Activated T-helper 9 cell treated with anti-CD3 and anti-CD28 coated beads, Interleukin-2, amount 50 U/mL, for 16 hours (primary cell): ENCODE measurements at places on chromosomes 2 and 18.

DNA sequence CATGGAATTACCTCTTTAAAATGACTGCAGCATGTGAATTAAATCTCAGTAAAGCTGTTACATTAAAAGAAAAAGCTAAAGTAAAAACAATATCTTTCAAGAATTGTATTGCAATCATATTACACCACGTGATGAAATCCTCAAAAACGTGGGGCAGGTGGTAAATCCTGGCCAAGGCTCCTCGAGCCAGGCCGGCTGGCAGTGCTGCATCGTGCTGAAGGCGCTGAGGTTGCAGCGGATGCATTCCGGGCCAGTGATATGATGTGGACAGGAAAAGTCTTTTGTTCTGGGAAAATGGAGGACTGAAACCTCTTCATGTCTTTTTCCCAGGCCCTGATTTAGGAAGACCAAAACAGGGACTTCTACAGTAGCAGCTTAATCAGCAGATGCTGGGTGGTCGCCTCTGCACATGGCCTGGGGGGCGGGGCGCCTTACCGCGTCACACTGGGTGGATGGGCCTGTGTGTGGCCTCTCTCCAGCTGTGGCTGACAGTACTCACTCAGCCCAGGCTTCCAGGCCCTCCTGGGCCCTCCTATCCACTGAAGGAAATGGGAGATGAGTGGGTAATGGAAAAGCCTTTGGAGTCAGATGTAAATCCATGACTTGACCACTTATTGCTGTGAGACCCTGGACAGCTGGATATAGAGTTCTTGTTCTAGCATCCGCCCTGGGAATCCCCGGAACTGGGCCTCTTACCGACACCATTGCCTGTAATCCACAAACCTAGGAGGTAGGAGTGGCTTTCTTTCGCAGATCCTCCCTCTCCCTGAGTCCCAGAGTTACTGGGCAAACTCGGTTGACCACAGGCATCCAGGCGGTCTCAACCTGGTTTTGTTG, 45.1 kb downstream of the PROC start:
- no peak for DNase-seq

- no peak for DNase-seq
Observed at GRCh38 chr18:72830109-72830508, 37.7 kb downstream of the NETO1 start.

DNA sequence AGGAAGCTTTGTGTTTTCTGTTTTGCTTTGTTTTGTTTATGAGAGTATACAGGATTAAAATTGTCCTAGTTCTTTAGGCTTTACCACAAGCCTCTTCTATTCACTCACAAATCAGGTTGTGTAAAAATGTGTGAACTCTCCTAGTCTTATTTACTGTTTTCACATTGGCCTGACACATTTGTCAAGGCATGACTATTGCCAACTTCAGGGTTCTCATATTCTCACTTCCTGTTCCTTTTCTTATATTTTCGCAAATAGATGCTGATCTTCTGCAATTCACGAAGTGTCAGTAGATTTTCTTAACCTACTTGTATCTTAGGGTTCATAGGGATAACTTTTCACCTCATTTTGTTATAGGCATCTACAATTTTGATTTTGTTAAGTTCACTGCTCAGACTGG, 67.1 kb downstream of the CCDC102B start:
- no peak for DNase-seq

- DNase-seq, result no peak
Observed at GRCh38 chr2:177127821-177128220, 84.8 kb upstream of the HNRNPA3 start.

DNA sequence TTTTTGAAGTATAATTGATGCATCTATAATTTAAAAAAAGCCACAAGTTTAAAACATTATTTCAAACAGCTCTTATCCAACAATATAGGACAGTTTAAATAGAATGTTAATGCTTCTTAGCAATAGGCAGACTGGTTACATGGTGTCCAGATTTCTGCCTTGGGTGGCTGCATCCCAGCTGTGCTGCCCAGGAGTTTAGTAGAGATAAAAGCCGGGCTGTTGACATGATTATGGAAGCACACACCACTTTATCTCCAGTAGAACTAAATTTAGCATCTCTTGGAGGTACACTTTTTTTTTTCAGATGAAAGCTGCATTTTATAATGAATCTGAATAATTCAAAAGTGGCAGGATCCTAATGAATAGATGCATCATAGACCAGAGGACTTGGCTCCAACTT, 309.7 kb downstream of the PLCL1 start:
- no peak for DNase-seq

GRCh38 chr2:207847807-207848544, 78.3 kb upstream of the FZD5 start:
- DNase-seq, result no peak

DNA sequence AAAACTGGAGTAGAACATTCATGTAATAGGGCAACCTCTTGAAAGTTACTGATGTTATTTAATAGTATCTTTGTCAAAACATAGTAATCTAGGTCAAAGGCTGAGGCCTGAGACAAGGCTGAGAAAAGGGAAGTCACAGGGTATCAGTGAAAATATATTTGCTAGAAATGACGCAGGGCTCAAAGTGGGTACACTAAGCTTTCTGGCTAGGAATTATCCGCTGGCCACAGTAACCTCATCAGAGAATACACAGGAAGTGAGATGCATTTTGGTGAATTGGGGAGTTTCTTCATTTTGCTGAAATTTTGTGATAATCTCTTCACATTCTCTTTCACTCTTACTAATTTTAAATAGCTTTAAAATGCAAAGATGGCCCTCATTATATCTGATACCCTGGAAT, 206.8 kb downstream of the OTX1 start:
- no peak for DNase-seq

DNA sequence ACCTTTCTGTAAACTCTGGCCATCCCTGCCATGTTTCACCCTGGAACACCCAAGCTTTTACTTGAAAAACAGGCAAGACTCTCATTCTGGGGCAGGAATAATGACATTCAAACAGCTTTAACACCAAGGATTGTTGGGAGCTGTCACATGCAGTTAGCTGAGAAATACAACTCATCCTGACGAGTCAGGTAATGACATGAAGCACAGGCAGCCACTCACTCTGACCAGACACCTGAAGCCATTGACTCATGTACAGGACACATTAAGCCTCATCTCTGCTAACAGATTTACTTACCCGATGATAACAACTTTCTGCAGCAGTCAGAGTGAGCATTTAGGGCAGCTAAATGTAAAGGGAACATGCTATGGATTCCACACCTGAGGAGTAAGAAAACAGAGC, 163.1 kb upstream of the PGAP1 start:
- no peak for DNase-seq

DNA sequence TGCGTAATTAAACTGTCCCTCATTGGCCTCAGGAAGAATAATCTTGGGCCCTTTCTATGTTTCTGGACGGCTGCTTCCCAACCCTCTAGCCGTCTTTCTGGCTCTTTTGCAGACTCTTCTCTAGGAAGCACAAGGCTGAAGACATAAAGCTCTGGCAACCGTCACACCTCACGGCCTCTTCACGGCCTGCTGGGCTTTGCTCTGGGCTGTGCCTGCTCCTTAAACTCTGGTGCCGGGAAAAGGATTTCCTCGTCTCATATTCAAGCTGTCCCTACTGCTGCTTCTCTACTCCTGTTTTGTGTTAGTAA, 36.0 kb upstream of the WIPF1 start:
- no peak for DNase-seq

DNA sequence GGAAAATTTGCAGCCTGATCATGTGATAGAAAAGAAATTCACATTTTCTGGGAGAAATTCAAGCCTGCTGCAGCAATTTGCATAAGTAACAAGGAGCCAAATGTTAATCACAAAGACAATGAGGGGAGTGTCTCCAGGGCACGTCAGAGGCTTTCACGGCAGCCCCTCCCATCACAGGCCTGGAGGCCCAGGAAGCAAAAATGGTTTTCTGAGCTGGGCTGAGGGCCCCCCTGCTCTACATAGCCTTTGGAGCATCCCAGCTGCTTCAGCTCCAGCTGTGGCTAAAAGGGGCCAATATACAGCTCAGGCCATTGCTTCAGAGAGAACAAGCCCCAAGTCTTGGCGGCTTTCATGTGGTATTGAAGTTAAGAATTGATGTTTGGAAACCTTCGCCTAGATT, 445.3 kb upstream of the ZEB2 start:
- DNase-seq, result no peak

DNA sequence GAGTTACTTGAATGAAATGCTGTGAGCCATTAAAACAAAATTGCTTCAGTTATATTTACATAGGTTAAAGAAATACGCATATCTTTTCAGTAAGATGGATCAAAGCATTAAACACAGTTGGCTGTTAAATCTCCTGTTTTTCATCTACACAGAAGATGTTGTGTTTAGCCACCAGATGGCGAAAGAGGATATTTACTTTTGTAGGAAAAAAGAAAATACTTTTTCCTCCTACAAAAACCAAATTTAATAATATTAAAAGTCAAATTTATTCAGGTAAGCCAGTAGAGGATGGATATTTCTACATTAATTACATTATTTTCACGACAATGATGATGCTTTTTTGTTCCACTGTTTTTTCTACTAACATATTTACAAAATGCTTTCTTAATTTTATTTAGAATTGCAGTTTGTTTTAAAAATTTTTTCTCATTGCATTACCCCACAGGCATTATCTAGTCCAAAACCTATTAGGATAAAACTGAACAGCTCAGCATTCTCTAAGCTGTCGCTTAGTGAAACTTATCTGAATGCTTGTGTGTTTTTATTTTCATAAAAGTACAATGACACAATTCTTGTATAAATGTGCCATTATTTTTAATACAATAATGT, 173.7 kb downstream of the ASXL3 start:
- no peak for DNase-seq

DNA sequence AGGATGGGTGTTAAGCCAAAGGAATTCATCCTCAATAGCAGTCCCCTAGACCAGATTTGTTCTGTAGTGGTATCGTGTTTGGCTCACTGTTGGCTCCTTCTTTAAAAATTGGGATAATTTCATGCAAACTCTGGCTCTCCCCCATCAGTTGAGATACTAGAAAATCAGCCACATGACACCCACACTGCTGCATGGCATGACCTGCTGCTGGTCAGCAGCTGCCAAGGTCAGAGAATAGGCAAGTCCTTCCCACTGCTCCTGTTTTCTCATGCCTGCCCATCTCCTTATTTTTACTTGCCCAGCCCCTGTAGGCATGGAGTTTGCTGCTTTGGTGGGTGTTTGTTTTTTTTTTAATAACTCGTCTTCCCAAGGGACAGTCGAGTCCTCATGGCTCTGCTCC, 1.0 kb upstream of the SNRNP200 start:
- no peak for DNase-seq

- DNase-seq, result no peak
Observed at GRCh38 chr2:219551441-219552381, 7.9 kb downstream of the TMEM198 start.

- no peak for DNase-seq
Observed at GRCh38 chr2:19878268-19879046, 23.3 kb downstream of the TTC32 start.

- DNase-seq, result no peak
Observed at GRCh38 chr2:96463119-96463518, 42.0 kb downstream of the NEURL3 start.

GRCh38 chr2:127570282-127571250, 35.1 kb downstream of the MYO7B start:
- no peak for DNase-seq

- DNase-seq, result no peak
Observed at GRCh38 chr2:86185517-86186212, 9.6 kb downstream of the IMMT start.

- no peak for DNase-seq
Observed at GRCh38 chr2:223865124-223865523, 27.7 kb upstream of the AP1S3 start.

GRCh38 chr2:217853301-217853881, 149.4 kb downstream of the TNS1 start:
- DNase-seq, result no peak

DNA sequence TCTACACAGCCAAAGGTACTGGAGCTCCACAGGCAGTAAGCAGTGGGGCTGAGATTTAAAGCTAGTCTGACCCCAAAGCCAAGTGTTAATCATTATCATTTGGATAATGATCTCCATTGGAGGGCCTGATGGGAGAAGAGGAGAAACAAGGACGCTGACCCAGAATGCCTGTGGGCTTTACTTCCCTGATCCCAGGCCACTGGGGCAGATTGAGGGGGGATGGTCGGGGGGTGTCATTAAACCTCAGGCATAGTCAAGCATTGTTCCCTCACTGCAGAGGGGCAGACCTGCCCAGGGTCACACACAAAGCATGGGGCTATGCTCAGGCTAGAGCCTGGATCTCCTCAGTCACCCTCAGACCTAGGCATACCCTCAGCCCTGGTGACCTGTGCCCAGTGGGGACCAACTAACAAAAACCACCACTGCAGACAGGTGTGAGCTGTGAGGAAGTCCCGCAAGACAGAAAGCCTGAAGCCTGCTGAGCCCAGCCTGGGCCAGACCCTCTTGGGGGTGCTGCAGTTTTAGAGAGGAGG, 53.4 kb downstream of the SDC1 start:
- no peak for DNase-seq

GRCh38 chr2:22867973-22868372, 517.0 kb upstream of the KLHL29 start:
- no peak for DNase-seq

GRCh38 chr2:132270981-132271546, 109.3 kb upstream of the ANKRD30BL start:
- no peak for DNase-seq

- no peak for DNase-seq
Observed at GRCh38 chr18:4960578-4960977, 236.5 kb downstream of the AKAIN1 start.

DNA sequence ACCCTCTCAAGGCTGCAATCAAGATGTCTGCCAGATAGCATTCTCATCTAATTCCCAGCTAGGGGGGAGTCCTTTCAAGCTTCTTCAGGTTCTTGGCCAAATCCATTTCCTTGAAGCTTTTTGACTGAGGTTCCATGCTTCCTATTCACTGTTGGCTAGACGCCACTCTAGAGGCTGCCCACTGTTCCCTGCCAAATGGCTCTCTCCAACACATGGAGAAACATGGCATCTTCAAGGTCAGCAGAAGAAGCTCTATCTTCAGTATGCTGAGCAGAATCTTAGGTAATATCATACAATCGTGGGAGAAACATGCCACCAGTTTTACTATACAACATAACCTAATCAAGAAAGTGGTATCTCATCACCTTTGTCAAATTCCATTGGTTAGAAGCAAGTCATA, 1985.1 kb upstream of the CELF4 start:
- no peak for DNase-seq

GRCh38 chr2:122863532-122863931, 1108.1 kb downstream of the TSN start:
- DNase-seq, result no peak

DNA sequence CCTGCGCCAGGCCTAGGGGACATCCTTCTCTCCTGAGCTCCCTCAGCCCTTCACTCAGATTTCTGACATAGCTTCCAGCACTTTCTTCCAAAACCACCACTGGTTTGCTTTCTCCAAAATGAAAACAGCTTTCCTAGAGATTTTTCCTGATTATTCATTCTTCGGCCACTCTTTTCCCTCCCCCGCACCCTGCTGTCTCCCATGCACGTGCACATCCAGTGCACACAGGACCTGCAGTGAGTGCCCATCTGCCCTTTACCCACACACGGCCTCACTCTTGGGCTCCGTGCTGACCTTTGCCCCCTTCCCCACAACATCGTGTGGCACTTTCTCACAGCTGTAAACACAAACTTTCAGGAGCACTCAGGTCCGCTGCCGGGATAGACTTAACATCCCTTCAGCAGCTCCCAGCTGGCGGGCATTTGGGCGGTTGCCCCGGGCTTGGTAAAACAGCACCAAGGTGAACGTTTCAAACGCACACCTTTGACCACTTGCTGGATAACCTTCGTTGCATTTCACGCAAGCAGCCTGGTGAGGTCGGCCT, 25.8 kb downstream of the KIF1A start:
- DNase-seq, result no peak
